ENCODE measurements at places on chromosomes 1 and 21.

GRCh38 chr21:15130751-15131150 is 66.0 kb upstream of the NRIP1 start:
- DNase-seq, result no peak

GRCh38 chr1:158962983-158963382 is 31.6 kb downstream of the PYHIN1 start:
- no peak for DNase-seq

- no peak for DNase-seq
Measured at GRCh38 chr1:36781098-36781497, 253.2 kb downstream of the GRIK3 start.

DNA sequence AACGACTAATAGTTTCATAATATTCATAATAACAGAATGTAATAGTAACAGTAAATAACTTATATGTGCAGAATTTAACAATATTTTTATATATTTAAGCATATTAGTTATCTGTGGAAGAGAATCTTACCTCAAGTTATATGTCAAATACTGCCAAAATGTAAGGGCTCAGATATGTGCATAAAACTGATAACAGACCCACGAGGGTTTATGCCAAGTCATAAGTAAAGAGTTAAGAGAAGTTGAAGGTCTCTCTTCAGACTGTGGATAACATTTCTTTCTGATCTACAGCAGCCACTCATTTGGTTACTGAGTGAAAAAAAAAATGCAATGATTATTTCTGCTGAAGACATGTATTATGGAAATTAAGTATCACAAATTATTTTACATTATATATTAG is 1167.8 kb upstream of the NCAM2 start:
- DNase-seq, result no peak

DNA sequence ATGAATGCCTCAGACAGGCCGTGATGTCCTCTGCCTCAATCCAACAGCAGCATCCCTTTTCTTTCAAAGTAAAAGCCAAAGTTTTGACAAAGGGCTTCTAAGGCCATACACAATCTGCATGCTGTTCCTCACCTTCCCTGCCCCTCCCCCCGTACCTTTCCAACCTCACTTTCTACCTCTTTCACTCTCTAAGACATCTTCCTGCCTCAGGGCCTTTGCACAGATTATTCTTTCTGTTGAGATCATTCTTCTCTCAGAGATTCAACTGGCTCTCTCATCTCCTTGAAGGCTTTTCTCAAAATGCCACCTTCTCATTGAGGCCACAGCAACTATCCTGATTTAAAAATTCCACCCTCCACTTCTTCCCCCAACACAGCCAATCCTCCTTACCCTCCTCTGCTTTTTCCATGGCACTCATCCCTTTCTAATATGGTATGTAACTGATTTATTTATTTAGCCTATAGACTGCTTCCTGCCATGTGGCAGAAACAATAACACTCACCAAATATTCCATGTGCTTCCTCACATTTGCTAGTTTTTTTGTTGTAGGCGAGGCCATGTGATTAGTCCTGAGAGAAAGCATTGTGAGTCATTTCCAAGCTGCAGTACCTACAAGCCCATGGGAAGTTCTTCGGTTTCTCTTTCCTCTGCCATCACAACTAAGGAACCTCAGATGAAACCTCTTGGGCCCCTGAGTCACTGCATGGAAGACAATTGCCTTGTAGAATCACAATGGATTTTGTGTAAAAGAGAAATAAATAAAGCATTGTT is 58.7 kb upstream of the GADD45A start:
- DNase-seq, result no peak

- no peak for DNase-seq
Measured at GRCh38 chr1:226111883-226112261, 49.4 kb downstream of the H3-3A start.

- DNase-seq, result no peak
Measured at GRCh38 chr1:71921935-71922559, 360.3 kb downstream of the NEGR1 start.

- no peak for DNase-seq
Measured at GRCh38 chr1:185704181-185704580, 30.0 kb upstream of the HMCN1 start.

- DNase-seq, result no peak
Measured at GRCh38 chr1:33363470-33363861, 42.6 kb upstream of the A3GALT2 start.

DNA sequence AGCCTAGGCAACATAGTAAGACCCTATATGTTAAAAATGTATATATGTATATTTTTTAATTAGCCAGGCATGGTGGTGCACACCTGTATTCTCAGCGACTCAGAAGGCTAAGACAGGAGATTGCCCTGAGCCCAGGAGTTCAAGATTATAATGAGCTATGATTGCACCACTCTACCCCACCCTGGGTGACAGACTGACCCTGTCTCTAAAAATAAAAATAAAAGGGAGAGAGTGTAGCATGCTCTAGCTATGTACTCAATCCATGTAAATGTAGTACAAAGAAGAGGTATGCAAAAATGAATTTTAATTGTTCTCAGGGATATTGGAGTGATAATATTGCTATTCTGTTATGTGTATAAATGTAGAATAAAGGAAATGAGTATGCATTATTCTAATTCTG is 52.9 kb upstream of the DARS2 start:
- no peak for DNase-seq

DNA sequence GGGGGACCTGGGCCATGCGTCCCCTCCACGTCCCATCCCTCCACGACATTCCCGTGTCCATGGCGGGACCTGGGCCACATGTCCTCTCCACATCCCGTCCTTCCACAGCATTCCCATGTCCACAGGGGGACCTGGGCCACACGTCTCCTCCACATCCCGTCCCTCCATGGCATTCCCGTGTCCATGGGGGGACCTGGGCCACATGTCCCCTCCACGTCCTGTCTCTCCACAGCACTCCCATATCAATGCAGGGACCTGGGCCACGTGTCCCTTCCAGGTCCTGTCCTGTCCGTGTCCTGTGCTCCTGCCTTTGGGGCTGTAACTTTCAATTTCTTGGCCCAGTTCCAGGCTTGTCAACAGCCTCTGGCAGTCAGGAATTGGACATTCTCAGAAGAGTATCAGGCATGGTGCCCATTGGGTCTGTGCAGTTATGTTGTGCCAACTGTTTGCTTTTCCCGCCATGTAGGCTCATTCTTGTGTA is 47.1 kb downstream of the WNT9A start:
- no peak for DNase-seq

GRCh38 chr1:201369209-201369608 is 8.3 kb downstream of the TNNT2 start:
- DNase-seq, result no peak

- DNase-seq, result no peak
Measured at GRCh38 chr1:96362623-96363022, 359.0 kb upstream of the PTBP2 start.

DNA sequence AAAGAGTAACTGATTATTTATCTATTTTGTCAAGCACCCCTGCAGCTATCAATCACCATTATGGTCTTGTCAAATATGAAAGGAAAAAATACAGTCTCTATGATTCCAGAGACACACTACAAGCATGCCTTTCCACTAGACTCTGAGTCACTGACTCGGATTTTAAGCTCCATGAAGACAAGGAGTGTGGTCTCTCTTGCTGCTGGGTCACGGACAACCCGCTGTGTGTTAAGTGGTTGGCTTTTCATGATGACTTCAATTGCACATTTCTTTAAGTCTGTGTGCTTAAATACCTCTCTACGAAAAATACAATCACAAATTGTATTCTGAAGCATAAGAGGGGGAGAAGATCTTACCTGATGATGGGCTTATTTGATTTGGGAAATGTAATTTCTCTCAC is 14.0 kb upstream of the GNG4 start:
- no peak for DNase-seq

DNA sequence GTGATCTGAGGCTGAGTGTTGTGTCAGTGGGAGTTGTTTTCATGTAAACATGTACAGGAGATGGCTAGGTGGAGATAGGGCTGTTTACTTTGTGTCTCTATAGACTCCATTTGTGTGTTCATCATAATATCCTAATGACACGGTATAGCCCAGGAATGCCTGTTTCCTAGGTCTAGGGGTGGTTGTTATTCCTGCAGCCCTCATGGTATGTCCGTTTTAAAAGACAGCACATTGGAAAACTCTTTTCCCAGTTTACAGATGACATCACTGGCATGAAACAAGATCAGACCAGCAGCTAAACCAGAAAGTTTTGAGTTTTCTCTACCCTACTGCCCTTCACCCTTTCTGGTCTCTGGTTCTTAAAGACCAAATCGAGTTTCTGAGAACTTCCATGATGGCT is 227.3 kb upstream of the TMEM51 start:
- no peak for DNase-seq

DNA sequence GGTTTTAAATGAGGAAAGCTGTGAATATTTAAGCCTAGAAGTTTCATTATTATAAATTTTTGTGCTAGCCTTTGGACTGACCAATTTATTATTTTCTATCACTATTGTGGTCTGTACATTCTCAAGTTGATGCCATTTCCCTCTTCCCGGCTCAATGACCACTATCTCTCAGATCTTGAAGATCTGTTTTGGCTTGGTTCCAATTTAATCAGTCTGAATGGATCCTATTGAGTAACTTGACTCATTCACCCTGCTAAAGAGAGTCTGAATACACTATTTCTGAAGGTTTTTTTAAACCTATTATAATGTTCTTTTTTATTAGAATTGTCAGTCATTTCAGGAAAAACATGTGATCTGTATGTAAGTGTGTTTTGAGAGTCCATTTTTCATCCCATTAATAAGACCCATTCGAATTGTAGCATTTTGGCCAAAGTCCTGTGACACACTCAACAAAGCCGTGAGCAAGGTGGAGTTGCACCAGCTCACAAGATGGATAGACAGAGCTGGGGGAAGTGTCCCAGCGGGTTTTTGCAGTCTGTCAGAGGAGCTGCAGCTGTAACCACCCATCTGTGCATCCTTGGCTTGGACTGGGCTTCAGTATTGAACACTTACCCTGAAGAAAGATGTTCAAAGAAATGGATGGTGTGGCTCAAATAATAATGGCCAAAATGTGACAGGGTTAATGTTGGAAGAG is 145.6 kb downstream of the NFIA start:
- DNase-seq, result no peak

DNA sequence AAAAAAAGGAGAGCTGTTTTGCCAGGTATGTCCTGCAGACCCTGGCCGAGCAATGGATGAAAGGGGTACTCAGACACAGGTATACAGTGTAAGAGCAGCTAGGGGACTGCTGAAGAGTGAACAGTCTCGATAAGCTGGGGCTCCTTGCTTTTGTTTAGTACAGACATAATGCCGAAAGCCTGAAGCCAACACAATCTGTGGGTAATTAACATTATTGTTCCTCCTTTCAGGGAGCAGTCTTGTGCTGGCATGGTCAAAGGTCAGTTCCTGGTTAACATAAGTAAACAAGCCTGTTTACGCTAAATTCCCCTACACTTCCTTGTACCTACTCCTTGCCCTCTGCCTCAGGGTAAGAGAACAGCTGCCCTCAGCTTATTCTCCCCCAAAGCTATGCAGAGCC is 272.3 kb upstream of the ST6GALNAC5 start:
- no peak for DNase-seq

DNA sequence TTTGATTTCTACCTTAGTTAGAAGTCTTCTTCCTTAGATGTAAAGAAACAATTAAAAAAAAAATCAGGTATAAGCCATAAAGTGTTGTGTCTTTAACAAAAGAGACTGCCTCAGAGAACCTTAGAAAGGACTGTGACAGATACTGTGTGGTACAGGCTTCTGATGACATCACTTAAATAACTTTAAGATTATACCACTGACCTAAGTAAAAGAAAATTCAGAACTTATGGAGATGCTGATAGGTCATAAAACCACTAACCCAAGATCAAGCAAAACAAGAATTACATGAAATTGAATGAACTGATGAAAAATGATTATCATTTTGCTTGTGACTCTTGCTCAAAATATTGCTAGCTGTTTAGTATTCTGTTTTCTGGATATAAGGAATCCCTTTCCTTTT is 220.8 kb downstream of the NRIP1 start:
- DNase-seq, result no peak

DNA sequence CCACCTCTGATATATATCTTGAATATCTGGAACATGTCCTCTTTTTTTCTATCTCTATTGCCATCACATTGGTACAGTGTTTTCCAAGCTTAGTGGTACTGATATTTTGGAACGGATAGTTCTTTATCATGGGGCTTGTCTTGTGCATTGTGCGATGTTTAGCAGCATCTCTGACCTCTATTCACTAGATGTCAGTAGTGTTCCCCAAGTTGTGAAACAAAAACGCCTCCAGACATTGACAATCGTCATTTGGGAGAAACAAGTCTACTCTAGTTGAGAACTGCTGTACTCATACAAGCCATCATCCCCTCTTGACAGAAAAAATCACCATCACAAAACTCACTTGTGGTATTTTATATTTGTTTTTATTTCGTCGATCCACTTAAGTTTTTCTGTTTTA is 79.7 kb upstream of the CHODL start:
- no peak for DNase-seq

DNA sequence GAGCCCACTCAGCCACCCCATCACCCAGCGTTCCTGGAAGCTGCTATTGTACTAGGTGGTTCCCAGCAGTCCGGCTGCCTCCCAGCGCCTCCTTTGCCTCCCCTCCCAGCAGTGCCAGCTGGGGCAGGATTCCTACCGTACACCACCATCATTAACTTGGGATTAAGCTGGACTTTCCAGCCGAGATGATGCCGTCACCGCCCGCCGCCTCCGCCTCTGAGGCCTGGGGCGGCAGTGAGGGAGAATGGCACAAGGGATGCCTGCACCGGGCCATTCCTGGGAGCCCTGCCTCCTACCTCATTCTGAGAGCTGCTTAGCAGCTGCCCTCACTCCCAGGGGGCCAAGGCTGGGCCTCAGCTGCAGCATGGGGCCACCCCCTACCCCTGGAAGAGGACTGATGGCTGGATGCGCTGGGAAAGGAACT is 13.2 kb downstream of the CNTN2 start:
- no peak for DNase-seq

DNA sequence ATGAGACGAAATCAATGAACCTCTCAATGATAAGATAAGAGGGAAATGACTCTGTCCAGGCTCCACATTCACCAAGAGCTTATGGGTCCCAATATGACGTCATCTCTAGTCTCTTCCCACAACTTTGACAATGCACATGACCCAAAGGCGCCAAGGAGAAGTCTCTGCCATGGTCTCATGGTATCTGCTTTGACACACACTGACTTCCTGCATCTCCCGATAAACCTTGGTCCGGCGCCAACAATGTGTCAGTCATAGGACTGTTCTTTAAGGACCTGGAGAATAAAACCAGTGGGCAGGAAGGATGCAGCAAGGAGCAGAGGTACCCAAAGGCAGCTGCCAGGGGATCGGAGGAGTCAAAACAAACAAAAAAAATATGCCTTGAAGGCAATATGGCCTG is 46.9 kb upstream of the TMEM51 start:
- DNase-seq, result no peak

GRCh38 chr1:119372503-119373086 is 4.0 kb downstream of the HAO2 start:
- no peak for DNase-seq

- DNase-seq, result no peak
Measured at GRCh38 chr1:53057127-53057526, 4.9 kb upstream of the PODN start.

GRCh38 chr1:233463333-233463732 is 135.8 kb downstream of the MAP3K21 start:
- no peak for DNase-seq

DNA sequence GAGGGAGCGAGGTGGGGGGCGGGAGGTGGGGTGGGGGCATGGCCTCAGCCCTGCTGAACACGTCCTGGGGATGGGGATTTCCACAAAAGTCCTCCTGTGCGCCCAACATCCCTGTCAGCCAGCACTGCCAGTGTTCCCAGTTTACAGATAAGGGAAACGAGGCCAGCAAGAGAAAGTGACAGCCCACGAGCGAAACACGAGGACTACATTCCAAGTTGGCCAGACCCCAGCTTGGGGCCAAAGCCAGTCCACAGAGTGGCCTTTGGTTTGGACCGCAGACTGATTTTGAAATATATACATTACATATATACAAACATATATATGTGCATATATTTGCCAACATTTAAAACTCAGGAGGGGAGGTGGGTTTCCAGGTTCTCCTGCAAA is 5.0 kb downstream of the FBXO2 start:
- no peak for DNase-seq
